ENCODE measurements at places on chromosomes 11 and 22. TPM values are rescaled to one million over a fixed set of nuclear protein-coding genes. Genes with fewer than 3 reads are reported as not detected.

CTSF gene
- total RNA-seq, result 14.2 TPM

SYCE3 gene
- 1.1 TPM for total RNA-seq

GGTLC3 gene
- not detected for total RNA-seq

- H3K36me3 ChIP-seq, result no peaks in the 10 kb centered on the region
- H3K4me3 ChIP-seq, result no peak overlapping the region
- H3K27ac ChIP-seq, result no peak overlapping the region
Observed at GRCh38 chr11:16781936-16782919, 43.8 kb downstream of the C11orf58 start.

DNA sequence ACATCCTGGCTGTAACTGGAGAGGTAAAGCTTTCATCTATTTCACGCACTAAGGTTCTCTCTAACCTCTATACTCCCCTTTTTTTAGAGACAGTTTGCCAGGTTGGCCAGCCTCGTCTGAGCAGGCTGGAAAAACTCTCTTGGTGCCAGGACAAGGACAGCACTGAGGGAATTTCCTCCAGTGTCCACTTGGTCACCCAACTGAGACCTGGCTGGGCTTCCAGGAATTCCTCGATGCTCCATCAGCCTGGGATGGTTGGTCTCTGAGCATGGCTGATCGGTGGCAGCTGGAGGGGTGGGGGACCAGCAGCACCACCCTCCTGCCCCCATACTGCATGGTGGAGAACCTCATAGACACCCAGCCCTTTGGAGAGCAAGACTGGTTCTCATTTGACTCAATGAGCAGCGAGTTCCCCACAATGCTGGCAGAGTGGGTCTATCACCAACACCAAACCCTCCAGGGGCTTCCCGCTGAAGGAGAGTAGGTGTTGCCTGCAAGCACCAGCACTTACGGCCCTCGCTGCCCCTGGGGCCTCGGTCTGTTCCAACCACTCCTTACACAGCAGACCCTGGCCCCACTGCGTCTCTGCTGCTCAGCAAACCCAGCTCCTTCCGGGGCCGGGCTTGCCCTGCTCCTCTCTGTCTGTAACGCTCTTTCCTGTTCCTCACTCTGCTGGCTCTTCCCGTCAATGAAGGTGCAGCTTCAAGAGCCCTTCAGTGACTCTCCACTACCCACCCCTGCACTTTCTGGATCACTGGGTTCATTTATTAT lies 122.2 kb downstream of the ST3GAL4 start:
- no peaks in the 10 kb centered on the region for H3K27me3 ChIP-seq
- peaks cover 15% of the 10 kb centered on the region for H3K4me1 ChIP-seq
- H3K27ac ChIP-seq, result peak overlapping the region; percentile 88
- peak; percentile 38 for DNase-seq
- H3K4me3 ChIP-seq, result peak overlapping the region; percentile 52
- H3K36me3 ChIP-seq, result no peaks in the 10 kb centered on the region

- no peak overlapping the region for H3K4me3 ChIP-seq
- no peak for DNase-seq
- H3K4me1 ChIP-seq, result no peaks in the 10 kb centered on the region
- peaks cover 2% of the 10 kb centered on the region for H3K27me3 ChIP-seq
- no peak overlapping the region for H3K27ac ChIP-seq
Observed at GRCh38 chr22:34879001-34879400, 187.0 kb upstream of the ISX start.

DNA sequence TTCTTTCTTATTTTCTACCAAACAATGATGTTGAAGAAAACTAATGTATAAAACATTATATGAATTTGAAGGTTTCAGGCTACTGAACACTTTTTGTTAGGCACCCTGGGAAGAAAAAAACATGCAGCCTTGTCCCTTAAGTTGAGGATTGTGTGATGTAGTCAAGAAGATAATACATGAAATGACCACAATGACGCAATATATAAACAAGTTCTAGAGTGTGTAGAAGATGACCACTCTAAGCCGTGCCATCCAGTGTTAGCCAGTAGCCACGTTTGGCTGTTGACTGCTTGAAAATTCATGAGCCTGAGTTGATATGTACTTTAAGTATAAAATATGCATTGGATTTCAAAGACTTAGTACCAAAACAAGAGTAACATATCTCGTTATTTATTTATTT lies 16.2 kb downstream of the SWAP70 start:
- no peaks in the 10 kb centered on the region for H3K36me3 ChIP-seq
- no peaks in the 10 kb centered on the region for H3K4me1 ChIP-seq
- H3K27ac ChIP-seq, result no peak overlapping the region
- H3K4me3 ChIP-seq, result no peak overlapping the region
- no peak for DNase-seq
- H3K27me3 ChIP-seq, result no peaks in the 10 kb centered on the region

DNA sequence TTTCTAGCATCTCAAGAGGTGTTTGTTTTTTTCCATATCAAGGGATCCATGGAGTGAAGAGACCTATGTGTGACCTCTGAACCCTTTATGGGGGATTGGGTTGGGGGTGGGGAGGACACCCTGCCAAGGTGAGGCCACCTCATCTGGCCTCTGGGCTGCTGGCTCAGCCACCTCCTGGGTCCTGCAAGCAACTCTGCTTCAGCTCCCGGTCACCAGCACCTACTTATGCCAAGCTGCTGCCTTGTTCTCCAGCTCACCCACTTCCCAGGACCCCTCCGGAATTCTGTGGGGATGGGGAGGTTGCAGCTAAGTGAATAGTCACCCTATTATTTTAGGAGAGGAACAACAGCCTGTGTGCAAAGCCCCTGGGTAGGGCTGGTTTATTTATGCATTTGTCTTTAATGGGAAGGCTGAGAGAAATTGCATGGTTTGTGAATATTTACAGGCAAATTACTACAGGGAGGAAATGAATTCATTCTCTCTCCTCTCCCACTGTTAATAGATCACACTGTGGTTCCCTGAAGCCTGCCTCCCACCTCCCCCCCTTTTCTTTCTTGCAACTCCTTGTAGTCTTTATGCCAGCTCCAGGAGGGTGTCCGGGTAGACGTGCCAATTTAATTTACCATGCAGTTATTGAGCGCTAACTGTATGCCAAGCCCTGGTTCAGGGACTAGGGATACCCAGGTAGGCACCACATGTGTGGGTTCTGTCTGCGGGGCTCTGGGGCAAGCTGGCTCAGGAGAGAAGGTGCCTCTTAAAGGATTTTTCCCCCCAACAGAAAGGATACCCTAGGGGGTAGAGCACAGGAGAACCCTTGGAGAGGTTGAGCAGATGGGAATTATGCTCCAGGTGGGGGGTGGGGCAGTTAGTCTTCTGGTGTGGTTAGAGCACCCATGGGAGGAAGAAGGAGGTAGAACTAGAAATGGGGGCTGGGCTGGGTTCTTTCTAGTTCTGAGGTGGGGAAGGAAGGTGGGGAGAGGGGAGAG lies 50.7 kb downstream of the TSPAN18 start:
- H3K4me3 ChIP-seq, result no peak overlapping the region
- peaks cover 8% of the 10 kb centered on the region for H3K27me3 ChIP-seq
- DNase-seq, result no peak

DNA sequence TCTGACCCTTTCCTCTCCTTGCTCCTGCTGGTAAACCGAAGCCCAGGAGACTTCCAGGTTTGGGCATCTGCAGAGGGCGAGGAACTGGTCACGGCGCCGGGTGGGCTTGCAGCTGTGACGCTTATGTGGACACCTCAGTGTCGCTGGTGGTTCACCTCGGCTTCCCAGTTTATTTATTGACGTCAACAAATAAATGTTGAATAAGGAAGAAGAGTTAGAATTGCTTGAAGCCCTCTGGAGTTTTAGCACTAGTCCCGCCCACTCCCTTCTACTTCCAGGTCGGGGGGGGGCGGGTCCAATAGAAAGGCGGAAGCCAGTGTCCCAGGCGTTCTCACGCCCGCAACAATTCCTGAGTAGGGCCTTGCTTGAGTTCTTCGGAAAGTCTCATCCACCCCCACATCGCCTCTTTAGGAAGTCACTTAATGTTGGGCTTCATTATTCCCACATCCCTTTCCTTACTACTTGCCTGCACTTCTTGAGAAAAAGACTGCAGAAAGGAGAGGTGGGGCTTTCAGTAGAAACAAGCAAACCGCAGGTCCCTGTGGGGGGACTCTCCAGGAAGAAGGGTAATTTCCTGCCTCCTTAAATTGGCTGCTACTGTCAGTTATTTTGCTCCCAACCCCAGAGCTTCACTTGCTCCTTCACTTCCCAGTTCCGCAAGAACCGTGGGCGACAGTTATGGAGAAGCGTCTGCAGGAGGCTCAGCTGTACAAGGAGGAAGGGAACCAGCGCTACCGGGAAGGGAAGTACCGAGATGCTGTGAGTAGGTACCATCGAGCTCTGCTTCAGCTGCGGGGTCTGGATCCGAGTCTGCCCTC lies at the start of gene TTC9C:
TTC9C (plus strand) TSS at position 316 of the 818 bp plus-strand sequence; CDS start at position 679, 363 bp downstream.
- DNase-seq, result peak; percentile 79
- no peaks in the 10 kb centered on the region for H3K27me3 ChIP-seq
- H3K4me3 ChIP-seq, result peak within 1 kb of the TSS; percentile 100
- peak within 1 kb of the TSS; percentile 98 for H3K27ac ChIP-seq

GRCh38 chr11:81071606-81072005 lies 1630.8 kb upstream of the TENM4 start:
- H3K4me3 ChIP-seq, result no peak overlapping the region
- DNase-seq, result no peak
- no peak overlapping the region for H3K27ac ChIP-seq
- no peaks in the 10 kb centered on the region for H3K36me3 ChIP-seq
- H3K4me1 ChIP-seq, result no peaks in the 10 kb centered on the region
- no peaks in the 10 kb centered on the region for H3K27me3 ChIP-seq

DNA sequence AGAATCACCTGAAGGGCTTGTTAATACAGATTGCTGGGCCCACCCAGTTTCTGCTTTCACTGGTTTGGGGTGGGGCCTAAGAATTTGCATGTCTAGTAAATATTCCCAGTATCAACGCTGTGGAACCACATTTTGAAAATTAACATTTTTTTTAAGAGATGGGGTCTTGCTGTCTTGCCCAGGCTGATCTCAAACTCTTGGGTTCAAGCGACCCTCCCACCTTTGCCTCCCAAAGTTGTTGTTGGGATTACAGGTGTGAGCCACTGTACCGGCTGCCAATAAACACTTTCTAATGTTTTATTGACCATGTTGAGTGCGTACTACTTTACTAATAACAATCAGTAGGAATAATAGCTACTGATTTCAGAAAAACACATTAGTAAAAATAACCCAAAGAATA lies 2.5 kb downstream of the EIF4G2 start:
- peaks cover 50% of the 10 kb centered on the region for H3K36me3 ChIP-seq
- H3K27ac ChIP-seq, result peak overlapping the region; percentile 77
- peaks cover 44% of the 10 kb centered on the region for H3K4me1 ChIP-seq
- peak overlapping the region; percentile 96 for H3K4me3 ChIP-seq

DNA sequence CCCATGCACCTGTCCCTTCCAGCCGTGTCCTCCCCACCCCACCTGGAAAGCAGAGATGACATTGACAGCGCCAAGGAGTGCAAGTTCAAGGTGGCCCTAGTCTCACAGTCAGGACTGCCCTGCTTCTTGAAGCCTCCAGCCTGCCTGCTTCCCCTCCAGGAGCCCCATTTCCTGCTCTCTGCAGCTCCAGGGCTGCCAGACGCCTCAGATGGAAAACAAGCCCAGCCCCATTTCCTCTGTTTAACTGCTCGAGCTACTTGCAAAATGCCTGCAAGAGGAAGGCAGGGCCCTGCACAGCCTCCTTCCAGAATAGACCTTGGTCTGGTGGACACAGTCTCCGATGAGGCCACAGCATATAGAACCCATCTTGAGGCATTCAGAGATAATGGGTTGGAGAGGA lies 5.0 kb upstream of the DGKZ start:
- DNase-seq, result no peak
- peaks cover 3% of the 10 kb centered on the region for H3K27me3 ChIP-seq
- peaks cover 3% of the 10 kb centered on the region for H3K36me3 ChIP-seq
- H3K27ac ChIP-seq, result no peak overlapping the region
- H3K4me1 ChIP-seq, result peaks cover 46% of the 10 kb centered on the region

GRCh38 chr11:46949297-46949696 lies 12.7 kb downstream of the CSTPP1 start:
- peaks cover 6% of the 10 kb centered on the region for H3K36me3 ChIP-seq
- H3K27me3 ChIP-seq, result no peaks in the 10 kb centered on the region
- DNase-seq, result no peak
- H3K4me1 ChIP-seq, result peaks cover 14% of the 10 kb centered on the region
- H3K27ac ChIP-seq, result no peak overlapping the region

- H3K27ac ChIP-seq, result no peak overlapping the region
- H3K4me1 ChIP-seq, result peaks cover 9% of the 10 kb centered on the region
- peaks cover 34% of the 10 kb centered on the region for H3K27me3 ChIP-seq
Observed at GRCh38 chr11:10926801-10927211, 69.0 kb upstream of the ZBED5 start.

DNA sequence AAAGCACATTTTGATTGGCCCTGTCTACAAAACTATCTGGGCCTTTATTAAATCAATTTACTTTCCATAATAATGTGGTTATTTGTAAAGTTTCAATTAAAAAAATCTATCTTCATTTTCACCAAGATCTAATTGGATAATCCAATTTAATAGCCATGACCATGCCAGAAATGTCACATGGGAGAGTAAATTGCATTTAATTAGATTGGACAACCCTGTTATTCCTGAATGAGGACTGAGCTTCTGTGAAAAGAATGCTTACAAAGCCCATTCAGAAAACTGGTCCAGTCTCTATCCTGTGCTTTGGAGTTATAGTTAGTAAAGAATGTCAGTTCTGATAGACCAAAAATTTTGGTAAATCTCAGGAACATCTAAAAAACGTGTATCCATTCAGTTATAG lies 541.9 kb upstream of the ANO5 start:
- H3K4me3 ChIP-seq, result no peak overlapping the region
- no peak for DNase-seq
- H3K27ac ChIP-seq, result no peak overlapping the region
- H3K36me3 ChIP-seq, result no peaks in the 10 kb centered on the region
- H3K4me1 ChIP-seq, result no peaks in the 10 kb centered on the region

- H3K27me3 ChIP-seq, result no peaks in the 10 kb centered on the region
- no peak for DNase-seq
- no peak overlapping the region for H3K4me3 ChIP-seq
- H3K27ac ChIP-seq, result no peak overlapping the region
- H3K4me1 ChIP-seq, result no peaks in the 10 kb centered on the region
- no peaks in the 10 kb centered on the region for H3K36me3 ChIP-seq
Observed at GRCh38 chr11:100816823-100817222, 129.7 kb downstream of the ARHGAP42 start.
